ENCODE measurements at places on chromosomes 6 and 20.
A peak's percentile ranks its signal among the peaks of the same experiment; 100 is the strongest.

GRCh38 chr20:43725666-43726065 is 1.1 kb downstream of the GTSF1L start:
- no peak for DNase-seq

- DNase-seq = peak; percentile 76
Measured at GRCh38 chr6:18327626-18328025, 59.5 kb upstream of the RNF144B start.

- no peak for DNase-seq
Measured at GRCh38 chr6:42860481-42860880, 18.9 kb upstream of the RPL7L1 start.

GRCh38 chr6:70124882-70125545 is 177.9 kb downstream of the COL9A1 start:
- no peak for DNase-seq

- no peak for DNase-seq
Measured at GRCh38 chr6:163180874-163181541, 233.5 kb upstream of the QKI start.

GRCh38 chr6:21111093-21111725 is 482.3 kb upstream of the SOX4 start:
- no peak for DNase-seq

DNA sequence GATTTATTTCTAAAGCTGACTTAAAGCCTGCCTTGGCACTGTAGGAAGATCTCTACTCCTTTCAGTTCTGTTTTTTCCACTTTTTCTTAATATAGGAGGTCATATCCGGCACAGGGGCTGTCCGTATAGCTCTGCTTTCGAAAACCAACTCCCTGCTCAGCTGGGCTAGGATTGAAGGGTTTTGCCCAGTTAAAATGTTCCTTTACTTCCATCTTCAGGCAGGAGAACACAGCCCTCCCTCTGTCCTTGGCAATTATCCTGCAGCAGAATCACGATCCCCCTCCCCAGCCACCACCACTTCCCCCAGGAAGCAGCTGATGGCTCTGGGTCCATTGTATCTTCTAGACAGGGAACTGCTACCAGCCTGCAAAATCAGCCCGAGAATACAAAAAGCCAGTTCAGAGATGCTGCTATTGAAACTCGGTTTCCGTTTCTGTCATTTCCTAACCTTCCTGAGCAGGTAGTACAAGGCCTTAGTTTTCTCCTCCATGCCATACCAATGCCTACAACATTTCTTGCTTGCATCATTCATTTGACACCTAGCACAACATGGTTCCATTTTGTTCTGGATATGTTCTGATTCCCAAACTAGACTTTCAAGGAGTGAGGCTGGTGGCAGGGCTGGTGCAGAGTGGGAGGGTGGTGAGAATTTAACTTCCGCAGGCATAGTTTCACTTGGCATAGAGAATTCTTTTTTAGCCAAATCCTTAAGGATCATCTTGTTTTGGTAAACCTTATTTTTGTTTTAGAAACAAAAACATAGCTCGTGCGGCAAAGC is 53.9 kb downstream of the FAM50B start:
- DNase-seq = no peak

GRCh38 chr6:145643760-145644159 is 91.6 kb downstream of the EPM2A start:
- DNase-seq = no peak

DNA sequence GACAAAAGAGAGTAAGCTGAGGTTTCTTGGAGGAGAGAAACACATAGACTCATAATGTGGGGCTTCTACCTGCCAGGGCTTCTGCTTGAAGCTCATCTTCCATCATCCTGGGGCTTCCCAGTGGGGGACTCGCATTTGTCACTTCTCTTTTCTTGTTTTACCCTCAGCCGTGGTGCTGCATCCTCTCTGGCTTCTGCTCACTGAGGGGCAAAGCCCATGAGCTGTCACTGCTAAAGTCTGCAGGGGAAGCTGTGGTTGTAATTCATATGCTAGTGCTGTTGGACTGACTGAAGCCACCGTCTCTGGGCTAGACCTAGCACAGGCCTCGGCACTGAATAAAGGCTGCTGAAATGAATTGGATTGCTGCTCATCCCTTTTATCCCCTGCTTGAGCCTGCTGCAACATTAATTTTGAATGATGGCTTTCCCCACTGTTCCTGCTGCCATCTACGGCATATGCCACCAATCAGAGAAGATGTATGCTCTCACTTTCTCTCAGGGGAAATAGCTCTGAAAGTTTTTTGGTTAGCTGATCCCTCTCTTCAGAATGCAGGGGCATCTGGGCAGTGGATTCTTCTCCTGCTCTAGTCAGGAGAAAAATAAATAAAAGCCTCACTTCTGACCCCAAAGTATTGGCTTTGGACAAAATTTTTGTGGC is 568.4 kb upstream of the MAP3K7 start:
- no peak for DNase-seq

DNA sequence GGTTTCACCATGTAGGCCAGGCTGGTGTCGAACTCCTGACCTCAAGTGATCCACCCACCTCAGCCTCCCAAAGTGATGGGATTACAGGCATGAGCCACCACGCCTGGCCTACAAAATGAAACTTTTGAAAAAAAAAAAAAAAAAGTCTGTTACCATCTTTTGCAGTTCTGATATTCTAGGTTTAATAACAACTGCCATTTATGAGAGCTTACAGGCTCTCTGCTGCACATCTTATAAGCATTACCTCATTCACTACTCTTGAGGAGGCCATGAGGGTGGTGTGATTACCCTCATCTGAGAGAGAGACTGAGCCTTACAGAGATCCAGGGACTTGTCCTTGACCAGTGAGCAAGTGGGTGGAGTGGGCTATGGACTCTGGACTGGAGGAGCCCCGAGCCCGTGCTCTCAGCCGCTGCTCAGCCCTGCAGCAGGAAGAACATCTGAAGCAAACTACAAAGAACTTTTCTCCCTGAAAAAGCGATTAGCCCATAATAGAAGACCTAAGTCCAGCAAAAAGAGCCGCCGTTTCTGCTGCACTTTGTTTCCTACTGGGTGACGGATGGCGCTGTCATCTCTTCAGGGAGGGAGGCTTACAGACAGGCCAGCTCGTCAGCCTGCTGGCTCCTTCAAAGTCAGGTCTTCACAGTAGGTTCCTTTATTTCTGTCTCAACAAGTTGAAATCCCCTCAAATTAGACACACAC is 119.8 kb upstream of the AKAP12 start:
- DNase-seq = no peak

DNA sequence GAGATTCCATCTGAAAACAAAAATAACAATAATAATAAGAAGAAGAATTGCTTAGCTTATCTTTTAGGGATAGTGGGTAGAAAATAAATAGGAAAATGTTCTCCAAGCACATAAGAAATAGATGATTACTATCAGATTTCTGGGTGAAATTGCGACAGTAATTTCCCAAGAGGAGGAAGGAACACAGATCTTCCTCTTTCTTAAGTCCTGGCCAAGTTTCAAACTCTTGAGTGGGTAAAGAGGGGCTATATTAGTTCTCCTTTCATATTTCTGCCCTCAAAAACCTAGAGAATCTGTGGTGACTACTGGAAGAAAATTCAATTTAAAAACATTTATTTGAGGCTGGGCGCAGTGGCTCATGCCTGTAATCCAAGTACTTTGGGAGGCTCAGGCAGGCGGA is 63.7 kb downstream of the PHACTR2 start:
- DNase-seq = no peak

DNA sequence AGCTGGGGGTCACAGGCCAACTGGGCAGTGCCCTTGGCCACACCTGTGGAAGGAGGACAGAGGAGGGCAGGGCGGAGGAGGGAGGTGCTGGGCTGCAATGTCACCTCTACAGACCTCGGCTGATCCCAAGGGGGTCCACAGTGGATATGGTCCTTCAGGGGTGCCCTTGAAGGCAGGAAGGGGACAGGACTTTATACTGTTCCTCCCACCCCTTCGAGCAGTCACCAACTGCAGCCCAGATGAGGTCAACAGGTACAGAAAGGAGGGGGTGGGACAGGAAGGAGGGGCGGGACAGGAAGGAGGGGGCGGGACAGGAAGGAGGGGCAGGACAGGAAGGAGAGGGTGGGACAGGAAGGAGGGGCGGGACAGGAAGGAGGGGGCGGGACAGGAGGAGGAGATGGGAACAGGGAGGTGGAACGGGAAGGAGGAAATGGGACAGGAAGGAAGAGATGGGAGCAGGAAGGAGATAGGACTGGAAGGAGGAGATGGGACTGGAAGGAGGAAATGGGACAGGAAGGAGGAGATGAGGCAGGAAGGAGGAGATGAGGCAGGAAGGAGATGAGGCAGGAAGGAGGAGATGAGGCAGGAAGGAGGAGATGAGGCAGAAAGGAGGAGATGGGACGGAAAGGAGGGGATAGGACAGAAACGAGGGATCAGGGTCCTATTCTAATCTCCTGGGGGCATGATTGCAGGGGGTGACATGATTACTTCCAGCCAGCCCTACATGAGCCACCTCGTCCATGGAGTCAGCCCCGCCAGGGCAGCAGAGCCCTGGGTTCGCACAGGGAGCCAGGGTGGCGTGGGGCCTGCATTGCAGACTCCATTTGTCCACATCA is 19.4 kb upstream of the MRGBP start:
- no peak for DNase-seq

GRCh38 chr20:50234288-50234687 is 43.7 kb downstream of the CEBPB start:
- no peak for DNase-seq

DNA sequence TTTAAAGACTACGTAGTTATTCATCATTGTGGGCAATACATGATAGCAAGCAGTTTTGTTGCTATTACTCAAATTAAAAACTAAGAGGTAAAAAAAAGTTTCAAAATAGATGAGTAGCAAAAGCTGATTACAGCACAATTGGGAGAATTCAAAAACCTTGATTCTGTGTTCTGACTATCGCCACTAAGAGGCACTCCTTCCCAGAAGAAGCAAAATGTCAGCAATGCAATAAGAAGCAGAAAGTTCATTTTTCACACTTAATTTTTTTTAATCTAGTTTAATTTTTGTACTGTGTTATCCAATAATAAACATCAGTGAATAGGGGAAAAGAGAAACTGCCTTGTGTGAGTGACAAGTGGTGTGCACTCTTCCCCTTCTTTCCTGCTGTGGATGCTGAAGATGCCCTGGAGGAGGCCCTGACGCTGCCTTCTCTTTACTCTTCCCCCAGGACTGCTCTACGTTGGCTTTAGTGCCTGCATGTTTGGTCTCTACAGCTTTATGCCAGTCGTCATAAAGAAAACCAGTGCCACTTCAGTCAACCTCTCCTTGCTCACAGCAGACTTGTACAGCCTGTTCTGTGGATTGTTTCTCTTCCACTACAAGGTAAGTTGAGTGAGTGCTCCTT is 263.2 kb upstream of the PLN start:
- no peak for DNase-seq

DNA sequence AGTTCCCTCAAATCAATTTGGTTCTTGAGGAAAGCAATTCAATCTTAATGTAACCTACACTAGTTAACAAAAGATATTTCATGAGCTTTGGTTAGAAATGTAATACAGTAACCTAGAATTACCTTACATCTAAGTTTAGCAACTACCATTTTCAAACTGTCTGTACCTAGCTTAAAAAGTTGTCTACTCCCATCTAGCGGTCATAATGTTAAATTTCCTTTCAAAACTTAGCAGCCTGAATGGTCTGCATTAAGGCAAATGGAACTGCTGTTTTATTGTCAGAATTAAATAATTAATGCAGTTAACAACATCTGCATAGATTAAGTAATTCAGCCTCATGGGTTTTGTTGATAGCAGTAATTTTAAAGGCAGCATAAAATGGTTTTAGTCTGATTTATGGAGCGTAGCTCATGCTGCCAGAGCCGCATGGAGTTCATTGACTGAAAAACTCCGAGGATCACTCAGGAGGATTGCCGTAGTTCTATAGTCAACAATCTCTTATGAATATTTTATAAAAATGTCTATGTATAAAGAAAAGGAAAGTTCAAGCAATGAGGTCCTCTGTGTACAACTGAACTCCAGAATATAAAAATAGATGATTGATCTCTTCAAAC is 485.4 kb upstream of the MANEA start:
- peak; percentile 0 for DNase-seq

DNA sequence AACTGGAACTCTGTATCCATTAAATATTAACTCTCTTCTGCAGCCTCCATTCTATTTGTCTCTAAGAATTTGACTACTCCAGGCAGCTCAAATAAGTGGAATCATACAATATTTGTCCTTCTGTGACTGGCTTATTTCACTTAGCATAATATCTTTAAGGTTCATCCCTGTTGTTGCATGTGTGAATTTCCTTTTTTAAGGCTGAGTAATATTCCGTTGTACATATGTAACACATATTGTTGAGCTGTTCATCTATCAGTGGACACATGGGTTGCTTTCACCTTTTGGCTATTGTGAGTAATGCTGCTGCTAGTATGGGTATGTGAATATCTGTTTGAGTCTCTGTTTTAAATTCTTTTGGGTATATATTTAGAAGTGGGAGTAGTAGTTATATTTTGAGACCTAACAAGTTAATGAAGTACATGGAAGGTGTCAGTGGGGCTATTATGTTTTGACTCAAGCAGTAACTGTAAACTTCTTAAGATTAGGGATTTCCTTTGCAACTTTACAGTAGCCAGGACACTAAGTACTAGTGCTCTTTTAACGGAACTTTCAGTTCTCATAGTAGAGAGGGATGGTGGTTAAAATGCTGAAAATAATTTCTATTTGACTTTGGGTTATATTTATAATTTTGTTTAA is 29.7 kb upstream of the TMEM217 start:
- no peak for DNase-seq

DNA sequence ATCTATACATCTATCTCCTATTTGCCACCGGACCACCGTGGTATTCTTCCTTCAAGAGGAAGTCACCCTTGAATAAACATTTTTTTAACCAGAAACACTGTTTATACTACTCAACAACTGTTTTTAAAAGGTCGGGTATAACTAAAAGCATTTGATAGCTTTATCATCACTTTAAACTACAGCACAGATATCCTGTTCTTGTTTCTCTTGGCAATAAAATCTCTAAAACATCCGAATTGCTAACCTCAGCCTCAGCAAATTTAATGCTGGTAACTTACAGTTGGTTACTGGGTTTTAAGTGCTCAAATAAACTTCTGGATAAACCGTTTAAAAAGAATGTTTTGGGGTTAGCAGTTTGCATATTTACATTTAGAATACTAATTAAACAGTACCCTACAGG is 20.4 kb downstream of the ZUP1 start:
- no peak for DNase-seq

- DNase-seq = no peak
Measured at GRCh38 chr20:23358563-23358906, 3.4 kb upstream of the GZF1 start.

GRCh38 chr6:51430589-51430988 is 611.9 kb downstream of the TFAP2B start:
- DNase-seq = no peak

- peak; percentile 27 for DNase-seq
Measured at GRCh38 chr20:9609887-9610502, 95.6 kb downstream of the LAMP5 start.
